ENCODE measurements at places on chromosomes 3 and 15.

DNA sequence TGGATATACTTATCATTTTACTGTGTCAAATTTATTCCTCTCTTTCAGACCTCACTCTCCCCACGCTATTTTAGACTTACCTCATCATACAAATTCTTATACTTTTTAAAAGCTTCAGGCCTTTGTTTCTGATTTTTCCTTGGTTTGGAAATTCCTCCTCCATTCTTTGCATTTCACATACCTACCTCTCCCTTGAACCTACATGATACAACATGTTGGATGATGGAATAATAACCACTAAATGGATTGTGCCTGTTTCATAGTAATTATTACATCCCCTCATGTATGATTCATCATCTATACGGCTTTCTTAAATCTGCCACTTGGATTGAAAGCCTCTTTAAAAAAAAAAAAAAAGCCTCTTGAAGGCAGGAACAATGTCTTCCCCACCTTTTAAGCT is 24.6 kb downstream of the TRIP4 start:
- DNase-seq, result no peak

DNA sequence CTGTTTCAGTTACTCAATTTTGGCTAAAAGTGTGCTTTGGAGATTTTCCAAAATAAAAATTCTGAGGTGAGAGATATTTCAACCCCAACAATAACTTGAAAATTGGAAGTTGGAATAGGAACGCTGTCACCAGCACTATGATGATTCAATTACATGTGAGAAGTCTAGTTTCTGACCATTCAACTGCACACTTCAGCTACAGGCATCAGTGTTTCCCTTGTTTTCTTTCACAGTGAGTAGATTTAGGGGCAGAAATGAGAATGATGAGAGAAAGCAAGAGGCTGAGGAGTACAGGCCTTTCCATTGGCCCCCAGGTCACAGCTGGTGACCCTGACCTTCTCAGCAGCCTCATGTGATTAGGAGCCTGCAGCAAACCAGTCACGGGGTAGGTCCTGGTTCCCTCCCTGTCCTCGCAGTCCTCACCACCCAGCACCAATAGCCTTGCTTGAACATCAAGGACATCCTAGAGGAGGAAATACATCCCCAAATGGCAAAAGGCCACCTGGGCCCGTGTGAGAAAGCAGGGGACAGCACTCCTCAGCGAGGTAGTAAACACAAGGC is 10.0 kb upstream of the FILIP1L start:
- no peak for DNase-seq

- DNase-seq, result no peak
Observed at GRCh38 chr3:98734735-98735134, 28.4 kb upstream of the ST3GAL6 start.

DNA sequence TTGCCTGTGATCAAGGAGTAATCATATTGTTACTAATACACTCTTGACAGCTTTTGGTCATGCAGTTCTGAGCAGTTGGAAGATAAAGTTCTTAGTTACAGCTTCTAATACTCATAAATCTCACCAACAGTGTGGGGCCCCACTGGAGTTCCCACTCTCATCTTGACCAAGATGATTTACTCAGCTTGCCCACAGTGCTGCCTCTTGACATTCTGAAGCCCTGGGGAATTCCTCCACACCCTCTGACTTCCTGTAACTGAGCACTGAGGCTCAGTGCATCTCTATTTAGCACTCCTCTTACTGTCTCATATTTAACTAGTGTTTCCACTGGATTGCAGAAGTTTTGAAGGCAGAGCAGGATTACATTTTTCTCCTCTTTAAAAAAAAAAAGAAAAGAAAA is 1.9 kb upstream of the ARL6IP5 start:
- DNase-seq, result no peak

DNA sequence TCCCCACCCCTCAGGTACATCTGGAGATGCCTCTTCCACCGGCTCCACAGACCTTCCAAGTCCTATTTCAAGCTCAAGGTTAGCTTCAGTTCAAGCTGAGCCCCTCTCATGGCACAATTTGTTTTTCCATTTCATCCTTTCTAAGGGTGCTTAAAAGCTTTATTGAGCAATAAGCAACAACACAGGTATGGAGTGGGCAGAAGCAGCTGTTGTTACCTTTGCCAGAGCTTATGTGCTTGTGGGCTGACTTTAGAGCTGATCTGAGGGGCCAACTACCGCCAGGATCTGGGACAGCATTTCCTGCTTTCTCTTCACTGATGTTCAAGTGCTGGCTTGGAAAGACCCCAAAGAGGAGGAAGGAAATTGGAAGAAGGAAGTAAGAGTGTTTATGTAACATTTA is 140.0 kb upstream of the KLHL25 start:
- DNase-seq, result no peak

Measured in HCT116 (cell line).